D721Med (cell line): ENCODE measurements at places on chromosomes 6 and 20.

- DNase-seq = no peak
These were observed 71.7 kb upstream of the FRMD1 start for GRCh38 chr6:168150551-168151320.

- DNase-seq = no peak
These were observed 2.4 kb upstream of the CST3 start for GRCh38 chr20:23640018-23640601.

DNA sequence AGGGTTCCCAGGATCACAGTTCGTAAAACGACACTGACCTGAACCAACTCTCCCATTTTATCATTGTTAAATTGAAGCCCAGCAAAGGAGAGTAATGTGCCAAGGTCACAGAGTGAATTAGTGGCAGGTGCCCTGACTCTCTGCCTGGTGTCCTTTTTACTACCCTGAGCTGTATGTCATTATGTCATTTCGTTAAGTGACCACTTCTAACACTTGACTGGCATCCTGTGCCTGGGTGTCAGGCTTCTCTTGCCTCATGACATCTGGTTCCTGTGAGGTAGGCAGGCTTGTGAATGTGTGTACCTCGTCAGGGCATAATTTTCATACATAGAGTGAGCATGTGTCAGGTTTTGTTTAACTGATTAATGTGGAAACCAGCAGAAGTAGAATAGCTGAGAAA is 48.6 kb downstream of the RALY start:
- DNase-seq = no peak

DNA sequence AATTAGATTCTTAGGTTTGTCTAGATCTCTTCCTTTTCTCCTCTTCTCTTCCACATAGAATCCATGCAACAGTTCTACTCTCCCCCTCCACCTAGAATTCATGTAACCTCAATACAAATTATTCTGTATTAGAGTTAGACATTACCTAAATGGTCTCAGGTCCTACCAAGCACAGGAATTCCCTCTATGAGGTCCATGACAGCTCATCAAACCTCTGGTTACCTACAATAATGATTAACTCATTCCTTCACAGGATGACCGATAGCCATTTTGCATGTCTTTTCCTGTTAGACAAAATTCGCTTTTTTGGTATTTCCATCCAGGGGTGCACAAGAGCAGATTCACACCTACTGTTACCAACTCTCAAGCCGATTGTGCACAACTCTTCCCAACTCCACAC is 27.4 kb upstream of the BMP2 start:
- DNase-seq = no peak

DNA sequence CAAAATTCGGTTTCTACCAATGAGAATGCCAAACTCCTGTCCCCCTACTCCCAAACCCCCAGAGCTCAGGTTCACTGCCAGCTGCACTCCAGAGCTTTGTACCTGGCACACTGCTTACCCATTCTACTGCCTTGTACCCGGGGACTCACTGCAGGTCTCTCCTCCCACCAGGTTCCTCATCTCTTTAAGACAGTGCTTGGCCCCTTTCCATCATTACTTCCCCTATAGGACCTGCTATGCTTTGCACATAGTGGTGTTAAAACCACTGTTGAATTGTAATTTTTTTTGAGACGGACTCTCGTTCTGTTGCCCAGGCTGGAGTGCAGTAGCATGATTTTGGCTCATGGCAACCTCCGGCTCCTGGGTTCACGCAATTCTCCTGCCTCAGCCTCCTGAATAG is 25.9 kb downstream of the LYRM4 start:
- DNase-seq = no peak

DNA sequence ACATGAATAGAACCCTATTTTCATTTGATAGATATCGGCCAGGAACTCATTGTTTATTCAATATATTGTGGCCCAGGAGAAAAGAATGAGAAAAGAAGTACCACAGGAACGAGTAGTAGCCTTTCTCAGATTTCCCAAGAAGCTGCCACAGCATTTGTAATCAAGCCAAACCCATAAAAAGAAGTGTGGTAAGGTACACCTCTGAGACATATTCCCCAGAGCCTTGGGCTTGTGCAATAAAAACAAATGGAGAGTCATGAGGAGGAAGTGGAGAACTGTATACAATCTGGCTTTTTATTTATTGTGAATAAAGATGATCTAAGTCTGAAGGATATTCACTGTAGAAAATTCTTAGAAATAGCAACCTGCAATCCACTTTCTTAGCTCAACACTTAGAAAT is 36.7 kb downstream of the KIF6 start:
- DNase-seq = no peak

DNA sequence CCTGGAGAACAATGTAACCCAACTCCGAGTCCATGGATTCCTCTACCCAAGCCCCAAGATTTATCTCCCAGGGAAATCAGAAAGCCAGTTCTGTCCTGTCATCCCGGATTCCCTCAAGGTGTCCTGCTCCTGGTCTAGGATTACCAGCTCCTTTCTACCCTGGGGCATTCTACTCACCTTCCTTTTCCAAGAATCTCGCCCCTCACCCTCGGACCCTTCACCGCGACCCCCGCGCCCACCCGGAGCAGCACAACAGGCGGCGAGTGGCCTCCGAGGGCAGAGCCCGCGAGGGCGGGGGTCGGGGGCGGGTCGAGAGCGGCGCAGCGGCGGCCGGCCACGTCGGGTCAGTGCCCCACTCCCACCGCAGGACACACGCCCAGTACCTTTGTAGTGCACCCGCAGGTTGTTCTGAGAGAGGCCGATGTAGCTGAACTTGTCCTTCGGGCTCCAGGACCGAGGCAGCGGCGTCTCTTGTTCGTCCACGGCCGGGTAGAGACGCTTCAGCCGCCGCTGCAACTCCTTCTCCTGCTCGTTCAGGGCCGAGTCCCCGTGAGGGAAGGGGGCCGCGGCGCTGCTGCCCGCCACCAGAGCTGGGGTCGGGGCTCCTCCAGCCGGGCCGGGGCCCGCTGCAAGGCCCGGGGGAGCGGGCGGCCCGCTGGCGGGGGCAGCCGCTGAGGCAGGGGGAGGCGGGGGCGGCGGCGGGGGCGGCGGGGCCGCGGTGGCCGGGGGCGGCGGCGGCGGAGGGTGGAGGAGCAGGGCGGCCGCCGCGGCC is 897 bp downstream of the RANBP9 start:
- no peak for DNase-seq

DNA sequence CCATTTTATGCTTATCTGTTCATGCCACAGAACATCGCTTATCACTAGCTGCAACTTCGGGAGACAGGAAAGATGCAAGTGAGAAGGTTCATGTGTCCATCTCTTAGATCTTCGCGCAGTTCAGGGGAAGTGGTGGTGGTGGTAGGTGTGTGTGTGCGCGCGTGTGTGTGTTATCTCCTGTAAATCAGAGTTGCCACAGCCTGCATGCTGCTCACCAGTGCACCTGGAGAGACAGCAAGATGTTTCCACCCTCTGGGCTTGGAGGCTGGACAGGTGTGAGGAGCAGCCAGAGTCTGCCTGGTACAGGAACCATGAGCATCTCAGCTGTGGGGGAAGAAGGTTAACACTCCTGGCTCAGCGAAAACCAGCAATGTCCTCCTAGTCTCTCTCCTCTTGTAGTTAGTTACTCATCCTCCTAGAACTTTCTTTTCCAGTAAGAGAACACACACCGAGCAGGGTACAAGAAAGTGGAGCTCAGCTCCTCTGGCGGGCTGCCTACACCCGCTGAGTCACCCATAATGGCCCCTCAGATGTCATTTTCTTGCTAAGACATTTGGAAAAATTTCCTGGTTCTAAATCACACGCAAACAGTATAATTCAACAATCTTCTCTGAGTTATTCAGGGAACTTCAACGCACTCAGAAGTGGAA is 5.1 kb upstream of the TUBB1 start:
- DNase-seq = no peak

DNA sequence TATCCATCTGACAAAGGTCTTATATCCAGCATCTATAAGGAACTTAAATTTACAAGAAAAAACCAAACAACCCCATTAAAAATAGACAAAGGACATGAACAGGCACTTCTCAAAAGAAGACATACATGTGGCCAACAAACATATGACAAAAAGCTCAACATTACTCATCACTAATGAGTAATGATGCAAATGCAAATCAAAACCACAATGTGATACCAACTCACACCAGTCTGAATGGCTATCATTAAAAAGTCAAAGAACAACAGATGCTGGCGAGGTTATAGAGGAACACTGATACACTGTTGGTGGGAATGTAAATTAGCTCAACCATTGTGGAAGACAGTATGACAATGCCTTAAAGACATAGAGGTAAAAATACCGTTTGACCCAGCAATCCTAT is 13.9 kb downstream of the MACROD2 start:
- DNase-seq = no peak

DNA sequence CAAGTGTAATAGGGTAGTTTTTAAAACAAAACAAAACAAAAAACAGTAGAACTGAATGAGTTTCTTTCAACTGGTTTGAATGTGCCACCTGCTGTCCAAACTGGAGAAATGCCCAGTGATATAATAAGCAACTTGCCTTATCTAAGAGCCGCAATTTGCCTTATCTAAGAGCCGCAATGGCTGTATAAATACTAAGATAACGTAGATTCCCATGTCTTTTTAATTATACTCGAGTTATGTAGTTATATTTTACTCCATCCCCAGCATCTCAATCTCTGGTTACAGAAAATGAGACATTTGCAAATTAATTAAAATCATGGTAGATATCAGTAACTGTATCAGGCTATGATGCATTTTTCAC is 67.2 kb downstream of the RPP40 start:
- no peak for DNase-seq

GRCh38 chr6:119333707-119334295 is 15.8 kb downstream of the MAN1A1 start:
- DNase-seq = no peak

- no peak for DNase-seq
These were observed 45.6 kb upstream of the RAB23 start for GRCh38 chr6:57267586-57268293.

- no peak for DNase-seq
These were observed 64.7 kb upstream of the APCDD1L start for GRCh38 chr20:58579819-58580473.

DNA sequence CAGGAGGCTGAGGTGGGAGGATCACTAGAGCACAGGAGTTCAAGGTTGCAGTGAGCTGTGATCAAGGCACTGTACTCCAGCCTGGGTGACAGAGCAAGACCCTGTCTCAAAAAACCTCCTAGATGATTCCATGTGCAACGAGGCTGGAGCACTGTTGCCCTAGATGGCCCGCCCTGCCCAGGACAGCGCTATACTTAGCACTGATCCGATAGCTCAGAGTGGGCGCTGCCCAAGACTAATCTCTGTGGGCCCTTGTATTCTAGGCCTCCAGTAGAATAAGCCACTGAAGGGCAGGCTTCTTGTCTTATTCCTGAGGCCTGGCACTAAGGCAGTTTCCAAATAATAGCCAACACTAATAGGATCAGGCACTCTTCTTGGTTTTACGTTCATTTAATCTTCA is 41.0 kb downstream of the STK35 start:
- no peak for DNase-seq

DNA sequence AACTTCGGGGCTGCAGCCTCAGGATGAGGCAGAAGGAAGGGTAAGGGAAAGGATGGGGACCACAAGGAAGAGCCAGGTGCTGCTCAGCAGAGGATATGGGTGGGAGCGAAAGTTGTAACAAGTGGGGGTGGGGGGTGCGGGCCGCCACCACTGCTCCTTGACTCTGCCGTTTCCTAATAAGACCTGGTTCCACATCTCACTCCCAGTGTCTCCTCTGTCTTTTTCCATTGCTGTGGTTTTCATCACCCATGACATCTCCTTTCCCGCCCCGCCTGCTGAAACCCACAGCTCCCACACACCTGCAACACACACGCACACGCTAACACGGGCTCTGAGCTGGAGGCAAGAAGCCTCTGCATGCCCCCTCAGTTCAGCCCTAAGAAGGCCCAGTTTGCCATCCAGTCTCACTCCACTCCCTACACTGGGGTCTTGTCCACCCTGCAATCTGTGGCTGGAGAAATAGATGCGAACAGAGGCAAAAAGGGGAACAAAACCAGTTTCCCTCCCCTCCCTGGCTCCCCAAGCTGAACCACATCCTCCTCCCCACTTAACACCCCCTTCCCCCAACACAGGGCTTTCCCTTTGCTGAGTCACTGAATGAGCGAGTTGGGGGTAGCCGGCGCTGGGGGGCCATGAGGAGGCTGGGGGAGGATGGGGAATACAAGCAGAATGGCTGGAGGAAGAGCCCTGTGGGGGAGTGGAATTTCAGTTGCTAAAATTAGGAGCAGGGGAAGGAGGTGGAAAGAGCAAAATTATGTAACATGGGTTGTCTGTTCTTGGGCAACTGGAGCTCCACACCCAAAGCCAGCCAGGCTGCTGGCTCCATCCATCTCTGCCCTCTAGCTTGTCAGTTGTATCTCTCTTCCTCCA is 11.5 kb downstream of the NFKBIL1 start:
- DNase-seq = no peak

GRCh38 chr6:14722704-14723103 is 523.2 kb upstream of the JARID2 start:
- no peak for DNase-seq

DNA sequence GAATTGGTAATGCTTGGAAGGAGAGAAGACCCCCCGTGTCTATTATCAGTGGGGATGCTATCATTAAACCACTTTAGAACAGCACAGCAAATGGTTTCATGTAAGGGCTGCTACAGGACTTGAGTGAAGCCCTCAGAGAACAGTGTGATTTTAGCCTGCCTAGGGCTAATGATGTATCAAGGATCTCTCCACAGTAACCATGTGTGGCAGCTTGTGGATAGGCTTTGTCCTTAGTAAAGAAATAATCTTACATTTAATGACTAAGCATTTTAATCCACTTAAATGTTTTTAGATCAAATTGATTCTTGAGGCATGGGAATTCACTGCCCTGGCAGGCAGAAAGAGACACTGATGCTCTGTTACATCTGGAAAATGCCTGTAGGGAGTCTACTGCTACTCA is 495.1 kb downstream of the NKAIN2 start:
- DNase-seq = no peak

- no peak for DNase-seq
These were observed 559.9 kb downstream of the EPM2A start for GRCh38 chr6:145175470-145175869.

DNA sequence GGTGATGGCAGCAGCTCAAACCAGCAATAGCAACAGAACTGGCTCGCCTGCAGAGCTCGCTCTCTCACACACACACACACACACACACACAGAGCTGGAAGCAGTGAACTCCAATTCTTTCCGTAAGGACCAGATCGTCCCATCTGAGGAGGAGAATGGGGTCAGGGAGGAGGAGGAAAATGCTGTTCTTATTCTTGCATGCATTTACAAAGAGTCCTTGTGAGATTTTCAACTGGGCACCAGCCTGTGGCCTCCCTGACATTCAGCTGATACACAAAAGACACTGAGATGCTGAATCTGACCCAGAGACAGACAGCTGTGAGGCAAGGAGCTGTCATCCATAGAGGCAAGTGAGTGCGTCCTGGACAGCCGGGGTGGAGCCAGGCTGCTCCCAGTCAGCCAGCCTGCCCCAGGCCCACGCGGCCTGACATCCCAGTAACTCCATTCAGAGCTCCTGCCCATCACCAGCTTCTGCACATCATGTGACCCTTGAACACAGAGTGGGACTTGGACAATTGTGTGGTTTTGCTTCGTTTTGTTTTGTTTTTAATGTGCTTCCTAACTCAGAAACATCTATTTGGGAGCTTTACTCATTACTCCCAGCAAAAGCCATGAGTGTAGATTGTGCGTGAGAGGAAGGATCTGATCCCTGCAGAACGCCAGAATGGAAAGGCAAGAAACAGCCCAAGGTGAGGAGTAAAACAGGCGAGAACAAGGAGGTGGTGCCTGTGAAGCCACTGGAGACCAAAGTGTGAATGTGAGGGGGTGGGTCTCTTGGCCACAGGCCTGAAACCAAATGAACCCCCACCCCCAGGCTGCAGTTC is 2.1 kb downstream of the SERPINB9 start:
- DNase-seq = no peak
